Hindlimb muscle (tissue), 1 donor: ENCODE measurements at places on chromosomes 7 and 10. TPM values are rescaled to one million over a fixed set of nuclear protein-coding genes. Genes with fewer than 3 reads are reported as not detected.

Gene ERVW-1
- polyA plus RNA-seq = 1.8 TPM

DNA sequence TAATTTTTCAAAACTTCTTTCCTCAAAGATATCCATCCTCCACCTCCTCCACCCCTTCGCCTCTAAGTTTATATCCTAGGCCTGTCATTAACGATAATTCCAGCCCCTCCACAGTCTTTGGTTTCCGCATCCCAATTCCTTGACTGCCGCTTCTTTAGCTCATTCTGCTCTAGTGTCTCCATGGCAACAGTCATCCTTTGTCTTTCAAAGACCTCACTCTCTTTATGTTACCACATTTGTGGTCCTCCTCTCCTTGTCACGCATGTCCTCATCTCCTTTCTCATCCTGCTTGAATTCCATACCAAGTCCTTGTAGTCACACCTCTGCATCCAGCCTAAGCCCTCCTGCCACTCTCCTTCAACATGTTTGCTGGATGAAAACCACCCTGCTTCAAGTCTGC, 511.2 kb upstream of the KLF6 start:
- DNase-seq = no peak

Gene MCM10
- 4.8 TPM for polyA plus RNA-seq

DNA sequence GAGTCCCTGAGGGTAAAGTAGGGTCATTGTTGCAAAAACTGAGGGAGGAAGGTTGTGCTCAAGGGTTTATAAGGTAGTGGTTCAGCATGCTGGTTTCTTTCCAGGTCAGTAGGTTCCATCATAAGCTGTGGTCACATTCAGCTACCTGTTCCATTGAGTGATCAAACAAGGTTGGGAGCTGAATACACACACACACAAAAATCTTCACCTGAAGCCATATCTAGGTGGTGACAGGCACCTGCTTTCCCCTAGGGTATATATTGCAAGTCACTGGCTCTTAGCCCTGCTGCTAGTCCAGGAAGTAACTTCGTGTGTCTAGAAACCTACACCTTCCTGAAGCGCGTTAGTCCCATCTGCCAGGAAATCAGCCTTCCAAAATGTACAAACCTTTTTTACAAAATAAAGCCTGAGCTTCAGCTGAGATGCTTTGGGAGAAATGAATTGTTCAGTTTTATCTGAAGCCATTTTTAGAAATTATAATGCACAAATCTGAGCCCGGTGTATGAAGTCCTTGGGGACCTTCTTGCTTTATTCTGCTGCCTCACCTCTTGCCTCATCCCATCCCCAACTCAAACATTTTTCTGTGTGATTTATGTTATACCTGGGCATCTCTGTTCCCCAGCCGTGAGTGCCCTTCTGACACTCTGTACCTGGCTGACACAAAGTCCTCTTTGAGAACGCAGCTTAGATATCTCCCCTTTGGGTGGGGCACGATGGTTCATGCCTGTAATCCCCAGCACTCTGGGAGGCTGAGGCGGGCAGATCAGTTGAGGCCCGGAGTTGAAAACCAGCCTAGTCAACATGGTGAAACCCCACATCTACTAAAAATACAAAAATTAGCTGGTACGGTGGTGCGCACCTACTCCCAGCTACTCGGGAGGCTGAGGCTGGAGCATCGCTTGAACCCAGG, 10.6 kb upstream of the LAMTOR4 start:
- DNase-seq = no peak

- DNase-seq = peak; percentile 63
Observed at GRCh38 chr7:128879939-128880746, 17.5 kb downstream of the ATP6V1F start.
